ENCODE measurements at places on chromosomes 3 and 15.

DNA sequence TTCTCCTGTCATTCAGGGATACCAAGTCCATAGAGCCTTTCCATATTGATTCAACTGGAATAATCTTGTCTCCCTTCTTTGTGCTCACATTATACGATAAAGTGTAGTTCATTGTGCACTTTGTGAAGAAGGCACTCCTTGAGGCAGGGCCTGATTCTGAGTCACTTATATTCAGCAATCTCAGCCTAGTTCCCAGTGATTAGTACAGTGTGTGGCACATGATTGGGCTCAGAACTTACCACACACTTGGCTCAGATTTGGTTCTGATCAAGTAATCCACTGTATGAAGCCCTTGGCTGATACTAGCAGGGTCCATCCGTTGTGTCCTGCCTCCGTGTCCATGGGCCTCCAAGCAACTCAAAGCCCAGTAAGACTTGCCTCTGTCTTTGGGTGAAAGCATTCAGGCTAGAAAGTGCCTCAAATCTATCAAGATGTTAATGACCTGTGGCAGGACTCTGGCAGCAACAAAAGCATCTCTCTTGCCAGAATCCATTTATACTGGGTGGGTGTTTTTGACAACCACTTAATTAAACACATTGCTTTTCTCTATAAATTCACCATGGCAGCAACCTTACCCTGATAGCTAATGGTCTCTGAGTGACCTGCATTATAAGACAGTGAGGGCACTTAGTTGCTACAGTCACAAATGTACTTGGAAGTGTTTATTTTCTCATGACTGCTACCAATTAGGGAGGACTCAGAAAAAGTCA, 51.3 kb downstream of the TPRG1 start:
- no peak for DNase-seq

GRCh38 chr3:56990641-56991015, 69.8 kb upstream of the SPATA12 start:
- no peak for DNase-seq

DNA sequence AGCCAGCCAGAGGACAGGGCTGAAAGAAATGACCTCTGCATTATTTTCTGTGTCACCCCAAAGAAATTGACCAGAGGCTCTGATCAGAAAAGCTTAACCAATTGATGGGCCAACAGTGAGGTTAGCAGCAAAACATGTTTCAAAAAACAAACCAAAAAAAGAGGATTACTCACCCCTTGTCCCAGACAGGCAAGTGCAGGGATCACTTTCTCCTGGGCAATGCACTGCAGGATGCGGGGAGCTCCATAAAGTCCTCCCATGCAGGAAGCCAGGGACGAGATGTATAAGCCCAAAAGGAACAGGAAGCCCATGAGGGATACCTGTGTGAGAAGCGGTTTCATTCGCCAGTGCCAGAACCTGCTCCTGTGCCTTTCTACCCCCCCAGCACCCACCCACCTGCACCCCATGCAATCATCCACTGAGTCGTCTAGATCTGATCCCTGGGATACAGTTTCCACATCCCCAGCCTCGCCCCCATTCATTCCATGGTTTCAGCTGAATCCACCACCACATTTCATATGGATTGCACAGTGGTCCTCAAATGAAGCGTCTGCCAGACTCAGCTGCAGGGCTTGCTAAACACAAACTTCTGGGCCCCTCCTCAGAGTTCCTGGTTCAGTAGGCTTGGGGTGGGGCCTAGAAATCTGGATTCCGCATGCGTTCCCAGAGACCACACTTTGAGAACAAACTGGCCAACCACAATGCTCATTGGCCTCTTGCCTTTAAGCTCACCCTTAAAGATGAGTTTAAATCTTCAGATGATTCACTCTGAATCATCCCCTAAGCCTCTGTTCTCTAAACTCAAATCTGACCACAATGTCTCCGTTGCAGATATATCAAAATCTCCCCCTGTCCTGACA, 54.4 kb upstream of the HEG1 start:
- DNase-seq: no peak

GRCh38 chr3:194874206-194874605, 188.5 kb downstream of the FAM43A start:
- no peak for DNase-seq

DNA sequence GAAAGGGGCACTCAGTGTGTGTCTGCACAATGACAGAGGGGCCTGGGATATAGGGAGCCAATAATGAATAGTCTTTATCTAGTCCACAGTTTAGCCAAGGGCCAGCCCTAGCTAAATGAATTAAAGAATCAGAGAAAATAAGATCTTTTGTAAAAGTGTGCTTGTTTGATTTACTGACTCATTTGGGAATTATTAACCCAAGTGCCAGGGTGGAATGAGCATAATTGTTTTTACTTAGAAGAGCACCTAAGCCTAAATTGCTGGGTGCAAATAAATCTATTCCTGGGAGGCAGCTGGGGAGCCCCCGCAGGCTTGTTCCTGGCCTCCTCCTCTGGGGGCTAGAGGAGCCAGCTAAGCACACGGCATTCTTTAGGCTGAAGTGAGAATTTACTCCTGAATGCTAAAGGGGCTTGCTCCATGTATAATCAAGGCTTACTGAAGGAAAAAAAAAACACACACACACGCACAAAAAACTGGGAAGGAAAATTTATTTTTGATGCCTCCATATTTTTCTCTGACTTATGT, 405.3 kb upstream of the SUCLG2 start:
- no peak for DNase-seq

DNA sequence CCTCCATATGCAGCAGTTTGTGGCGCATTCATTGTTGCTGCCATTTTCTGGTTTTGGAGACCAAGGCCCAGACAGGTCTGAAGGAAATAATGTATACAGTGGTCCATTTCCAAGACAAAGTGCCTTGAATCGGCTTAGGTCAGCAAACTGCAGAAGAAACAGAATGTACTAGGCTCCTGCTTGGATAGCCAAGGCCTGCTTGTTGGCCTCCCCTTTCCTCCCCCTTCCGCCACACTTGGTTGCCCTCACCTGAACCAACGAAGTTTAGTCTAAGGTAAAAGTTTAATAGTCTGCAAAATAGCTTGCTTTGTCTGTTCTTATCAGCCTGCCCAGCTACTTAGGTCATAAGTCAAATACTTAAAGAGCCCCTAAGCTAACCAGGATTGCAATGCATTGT, 12.0 kb upstream of the RTP3 start:
- no peak for DNase-seq

DNA sequence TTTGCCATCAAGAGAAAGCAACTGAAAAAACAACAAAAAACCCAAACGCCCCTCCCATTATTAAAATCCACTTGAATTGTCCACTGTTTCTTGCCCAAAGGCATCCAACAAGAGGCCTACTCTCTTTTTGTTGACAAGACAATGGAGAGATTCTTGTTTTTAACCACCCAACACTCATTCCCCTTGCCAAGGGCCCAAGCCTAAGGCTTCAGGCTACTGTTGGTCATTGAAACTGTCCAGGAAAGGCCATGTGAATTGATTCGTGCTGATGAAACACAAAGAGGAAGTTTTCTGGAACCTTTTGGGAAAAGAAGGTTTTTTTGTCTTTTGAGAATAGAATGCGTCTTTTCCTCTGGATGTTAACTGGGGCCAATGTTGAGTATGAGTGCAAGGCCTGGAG, 157.4 kb upstream of the PFN2 start:
- no peak for DNase-seq

DNA sequence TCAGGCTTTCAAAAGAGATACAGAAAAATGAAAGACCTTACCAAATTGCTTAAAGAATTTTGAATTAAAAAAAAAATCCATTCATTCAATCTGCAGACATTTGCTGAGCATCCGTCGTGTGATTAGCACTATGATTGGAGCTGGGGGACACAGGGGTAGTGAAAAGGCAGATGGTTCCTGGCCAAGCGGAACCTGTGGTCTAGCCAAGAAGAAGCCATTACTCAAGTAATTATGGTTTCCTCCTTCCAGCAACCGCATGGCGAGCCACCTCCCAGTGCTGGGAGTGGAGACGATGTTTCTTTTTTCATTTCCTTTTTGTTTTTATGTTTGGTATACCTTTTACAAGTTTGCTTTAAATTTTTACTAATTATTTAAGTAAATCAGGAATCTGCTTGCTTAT, 140.2 kb downstream of the CACNA2D3 start:
- no peak for DNase-seq

DNA sequence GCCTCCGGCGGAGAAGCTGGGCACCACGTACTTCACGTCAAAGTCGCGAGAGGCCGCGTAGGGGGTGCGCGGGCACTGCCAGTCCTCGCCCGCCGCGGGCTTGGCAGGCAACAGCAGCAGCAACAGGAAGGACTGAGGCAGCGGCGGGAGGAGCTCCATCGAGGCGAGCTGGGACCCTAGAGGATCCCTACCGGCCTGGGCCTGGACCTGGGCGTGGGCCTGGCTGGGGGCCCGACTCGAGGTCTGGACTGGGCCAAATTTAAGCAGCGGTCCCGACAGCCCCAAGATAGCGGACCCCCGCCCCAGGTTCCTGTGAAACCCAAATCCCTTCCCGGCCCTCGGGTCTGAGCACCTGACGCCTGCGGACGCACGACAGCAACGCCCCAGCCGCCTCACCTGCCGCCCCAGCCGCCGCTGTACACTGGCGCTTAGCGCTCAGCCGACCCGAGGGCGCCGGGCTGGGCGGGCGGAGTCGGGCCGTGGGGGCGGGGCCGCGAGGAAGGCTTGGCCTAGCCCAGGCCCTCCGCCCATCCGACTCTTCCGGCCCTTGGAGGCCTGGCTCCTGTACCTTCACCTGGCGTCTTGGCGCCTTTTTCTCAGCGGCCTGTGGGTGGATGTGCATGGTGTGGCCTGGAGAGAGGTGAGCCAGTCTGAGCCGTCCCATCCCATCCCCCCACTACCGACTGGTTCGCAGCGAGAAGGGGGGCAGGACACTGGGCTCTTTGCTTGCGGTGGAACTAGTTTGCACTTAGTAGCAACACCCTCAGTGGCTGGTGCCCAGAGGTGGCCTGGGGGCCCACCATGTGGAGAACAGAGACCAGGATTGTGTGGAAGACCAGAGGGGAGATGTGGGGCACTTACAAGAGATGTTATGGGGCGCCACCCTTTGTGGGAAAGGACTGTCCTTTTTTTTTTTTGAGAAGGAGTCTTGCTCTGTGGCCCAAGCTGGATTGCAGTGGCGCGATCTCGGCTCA, at the start of gene MST1R:
Gene MST1R (minus strand): TSS at position 423 of the 974 bp plus-strand sequence. CDS start 264 bp downstream, at position 159.
- peak; percentile 97 for DNase-seq

DNA sequence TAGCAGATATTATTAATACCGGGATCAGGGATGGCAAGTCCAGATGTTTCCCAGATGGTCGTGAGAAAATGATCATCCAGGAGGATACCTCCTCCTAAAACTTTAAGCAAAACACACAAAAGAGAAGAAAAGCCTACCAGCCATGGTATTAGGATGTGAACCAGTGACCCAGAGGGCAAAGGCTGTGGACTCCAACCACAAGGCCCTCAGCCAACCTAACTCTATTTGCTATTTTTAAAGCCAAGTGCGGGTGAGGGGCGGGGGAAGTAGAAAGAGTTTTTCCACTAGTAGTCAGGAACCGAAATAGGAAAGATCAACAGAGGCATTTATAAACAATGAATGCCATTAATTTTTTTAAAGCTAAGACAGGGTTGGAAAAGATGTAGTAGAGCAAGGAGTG, 77.4 kb downstream of the STAC start:
- no peak for DNase-seq

DNA sequence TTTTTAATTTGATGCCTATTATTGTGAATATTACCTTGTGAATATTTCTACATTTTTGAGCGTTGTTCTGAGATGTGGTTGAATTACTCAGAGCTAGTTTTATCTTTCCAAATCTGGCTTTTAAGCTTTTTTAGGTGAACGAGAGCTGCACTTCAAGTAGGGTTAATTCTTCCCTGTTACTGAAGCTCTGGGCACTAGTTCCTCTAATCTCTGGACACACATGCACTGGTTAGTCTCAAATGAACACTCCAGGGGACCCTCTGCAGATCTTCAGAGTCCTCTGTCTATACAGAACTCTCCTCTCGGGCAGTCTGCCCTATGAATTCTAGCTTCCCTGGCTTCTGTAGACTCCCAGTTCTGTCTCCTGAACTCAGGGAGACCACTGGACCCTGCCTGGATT, 237.5 kb upstream of the TBC1D5 start:
- no peak for DNase-seq

- DNase-seq: no peak
Observed at GRCh38 chr3:185724761-185725160, 100.1 kb downstream of the IGF2BP2 start.

GRCh38 chr15:65921780-65922179, 52.5 kb downstream of the RAB11A start:
- no peak for DNase-seq

Measured in iPS-NIHi11 (cell line).